ENCODE measurements at places on chromosomes 1 and 21.

GRCh38 chr1:7491109-7491817, 279.8 kb upstream of the VAMP3 start:
- DNase-seq = no peak

GRCh38 chr1:171566467-171566866, 55.6 kb upstream of the MYOCOS start:
- no peak for DNase-seq

DNA sequence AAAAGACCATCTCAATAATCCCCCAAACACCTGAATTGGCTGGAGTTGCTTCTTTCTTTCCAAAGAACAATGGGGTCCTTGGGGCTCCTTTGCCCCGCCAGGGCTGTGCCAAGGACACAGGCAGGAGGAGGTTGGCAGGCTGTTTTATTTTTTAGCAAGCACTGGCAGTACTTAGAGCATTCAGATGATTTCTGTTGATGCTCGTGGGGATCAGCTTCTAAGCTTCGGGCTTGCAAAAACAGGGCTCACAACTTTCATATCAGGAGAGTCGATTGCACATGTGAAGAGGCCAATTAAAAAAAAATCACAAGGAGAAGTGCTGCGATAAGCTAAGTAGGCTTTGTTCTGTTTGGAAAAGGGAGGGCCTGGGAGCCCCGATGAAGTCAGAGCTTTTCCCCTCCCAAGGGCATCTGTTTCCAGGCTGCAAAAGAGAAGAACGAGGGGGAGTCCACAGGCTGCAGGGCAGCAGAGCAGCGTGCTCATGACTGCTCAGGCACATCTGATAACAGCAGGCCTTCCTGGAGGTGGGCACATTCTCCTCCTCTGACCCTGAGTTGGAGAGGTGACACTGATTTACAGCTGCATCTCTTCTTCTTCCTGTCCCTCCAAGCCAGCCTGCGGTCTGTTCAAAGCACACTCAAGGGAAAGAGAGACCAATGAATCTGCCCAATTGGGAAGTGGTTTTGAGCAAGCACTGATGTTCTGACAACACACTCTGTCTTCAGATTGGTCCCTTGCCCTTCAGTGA, 27.3 kb upstream of the BCAR3 start:
- no peak for DNase-seq

- DNase-seq = no peak
Observed at GRCh38 chr1:86069757-86070145, 86.8 kb downstream of the COL24A1 start.

GRCh38 chr1:63674865-63675419, 81.7 kb downstream of the PGM1 start:
- DNase-seq = no peak

DNA sequence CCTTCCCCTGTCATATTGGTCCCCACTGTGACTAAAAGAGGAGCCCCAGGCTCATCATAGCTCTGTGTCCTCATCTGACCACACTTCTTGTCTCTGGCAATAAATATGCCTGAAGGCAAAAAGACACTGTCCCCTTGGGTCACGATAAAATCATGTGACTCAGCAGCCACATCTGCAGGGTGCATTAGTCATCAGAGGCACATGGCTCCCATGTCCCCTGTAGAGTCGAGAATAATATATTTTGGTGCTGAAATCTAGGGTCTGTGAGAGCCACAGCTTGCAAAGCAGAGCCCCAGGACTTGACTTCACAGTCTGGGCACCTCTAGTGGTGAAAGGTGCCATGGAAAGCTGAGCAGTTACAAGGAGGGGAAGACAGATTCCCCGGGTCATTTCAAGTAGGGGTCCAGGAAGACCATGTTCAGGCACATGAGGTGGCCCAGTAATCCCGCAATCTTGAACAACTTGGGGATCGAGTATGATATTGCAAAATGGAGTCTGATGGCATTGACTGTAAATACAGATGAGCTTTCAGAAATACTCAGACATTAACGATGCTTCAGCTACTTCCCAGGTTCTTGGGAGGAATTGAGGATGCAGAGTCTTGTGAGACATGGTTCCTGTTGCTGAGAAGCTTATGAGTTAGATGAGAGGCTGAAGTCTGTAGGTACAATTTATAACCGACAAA, 68.6 kb downstream of the SLC35F3 start:
- no peak for DNase-seq

DNA sequence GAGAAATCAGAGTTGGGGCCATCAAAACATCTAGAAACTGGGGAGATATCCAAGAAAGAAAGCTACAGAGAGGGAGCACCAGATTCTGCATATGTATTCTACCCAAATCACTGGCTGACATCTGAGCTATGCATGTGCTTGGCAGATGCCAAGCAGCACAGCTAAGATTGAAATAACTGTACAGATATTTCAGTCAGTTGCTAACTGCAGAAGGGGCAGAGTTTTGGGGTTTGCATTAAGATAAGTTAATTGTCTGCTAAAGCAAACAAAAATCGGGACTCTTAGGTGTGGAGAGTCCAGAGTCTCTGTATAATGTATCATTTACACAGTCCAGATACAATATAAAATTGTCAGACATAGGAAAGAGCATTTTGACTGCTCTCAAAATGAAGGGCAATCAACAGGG, 437.1 kb downstream of the PTBP2 start:
- DNase-seq = no peak

Measured in NCI-H2171 (cell line).